ENCODE measurements at places on chromosomes 12 and 14.

- DNase-seq: no peak
These were observed 30.2 kb downstream of the DNAL1 start for GRCh38 chr14:73674986-73675385.

DNA sequence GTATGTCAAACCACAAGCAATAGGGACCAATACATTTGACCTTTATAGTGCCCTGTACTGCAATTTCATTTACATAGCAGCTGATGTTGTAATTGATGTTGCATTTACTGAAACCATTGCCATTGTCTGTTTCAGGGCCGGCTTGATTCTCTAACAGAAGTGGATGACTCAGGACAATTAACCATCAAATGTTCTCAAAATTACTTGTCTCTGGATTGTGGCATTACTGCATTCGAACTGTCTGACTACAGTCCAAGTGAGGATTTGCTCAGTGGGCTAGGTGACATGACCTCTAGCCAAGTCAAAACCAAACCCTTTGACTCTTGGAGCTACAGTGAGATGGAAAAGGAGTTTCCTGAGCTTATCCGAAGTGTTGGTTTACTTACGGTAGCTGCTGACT, 216.0 kb downstream of the AKAP6 start:
- no peak for DNase-seq

DNA sequence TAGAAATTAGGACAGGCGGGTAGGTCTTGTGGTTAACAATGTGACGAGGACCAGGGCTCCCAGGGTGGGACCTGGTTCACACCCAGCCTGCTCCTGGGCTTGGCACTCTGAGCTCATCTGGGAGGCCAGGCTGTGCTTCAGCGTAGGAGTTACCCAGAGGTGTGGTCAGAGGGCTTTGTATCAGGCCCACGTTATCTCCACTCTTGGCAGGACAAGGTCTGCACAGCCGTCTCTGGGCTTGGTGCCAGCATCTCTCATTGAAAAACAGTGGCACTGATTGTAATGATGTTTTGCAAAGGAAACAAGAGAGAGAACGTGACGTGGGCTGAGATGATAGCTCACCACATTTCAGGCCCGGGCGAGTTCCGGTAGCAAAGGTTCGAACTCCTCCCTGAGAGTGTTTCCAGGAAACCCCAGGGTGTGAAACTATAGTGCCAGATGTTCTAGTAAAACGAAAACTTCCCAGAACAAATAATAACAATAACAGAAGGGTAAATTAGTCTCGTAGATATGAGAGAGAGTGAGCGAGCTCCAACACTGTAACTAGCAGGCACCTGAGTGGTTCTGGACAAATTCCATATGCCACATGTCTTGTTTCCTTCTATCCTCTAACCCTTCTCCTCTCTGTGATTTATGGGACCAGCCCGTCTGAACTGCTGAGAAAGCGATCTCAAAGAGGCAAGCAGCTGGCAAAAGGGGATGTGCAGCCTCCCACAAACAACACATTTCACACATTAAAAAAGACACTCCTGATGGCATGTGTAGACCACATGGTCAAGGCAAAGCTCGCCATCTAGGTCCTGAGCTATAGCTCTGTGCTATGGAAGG, 227.3 kb downstream of the KTN1 start:
- DNase-seq: peak; percentile 59

DNA sequence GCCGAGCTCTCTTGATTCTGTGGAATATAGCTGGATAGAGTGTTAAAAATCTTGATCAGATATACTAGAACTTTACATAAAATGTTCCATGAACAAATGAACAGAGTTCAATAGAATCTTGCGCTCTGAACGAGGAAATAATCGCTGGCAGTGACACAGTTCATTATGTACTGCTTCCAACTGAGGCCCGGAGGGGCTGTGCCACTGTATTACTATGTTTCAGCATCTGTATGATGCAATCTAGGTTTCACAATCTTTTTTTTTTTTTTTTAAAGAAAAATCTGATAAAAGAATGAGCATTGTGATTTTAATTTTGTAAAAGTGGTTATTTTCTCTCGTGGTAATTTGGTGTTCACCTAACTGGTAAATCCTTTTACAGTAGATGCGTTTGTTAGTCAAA, 77.2 kb downstream of the FERMT2 start:
- no peak for DNase-seq

DNA sequence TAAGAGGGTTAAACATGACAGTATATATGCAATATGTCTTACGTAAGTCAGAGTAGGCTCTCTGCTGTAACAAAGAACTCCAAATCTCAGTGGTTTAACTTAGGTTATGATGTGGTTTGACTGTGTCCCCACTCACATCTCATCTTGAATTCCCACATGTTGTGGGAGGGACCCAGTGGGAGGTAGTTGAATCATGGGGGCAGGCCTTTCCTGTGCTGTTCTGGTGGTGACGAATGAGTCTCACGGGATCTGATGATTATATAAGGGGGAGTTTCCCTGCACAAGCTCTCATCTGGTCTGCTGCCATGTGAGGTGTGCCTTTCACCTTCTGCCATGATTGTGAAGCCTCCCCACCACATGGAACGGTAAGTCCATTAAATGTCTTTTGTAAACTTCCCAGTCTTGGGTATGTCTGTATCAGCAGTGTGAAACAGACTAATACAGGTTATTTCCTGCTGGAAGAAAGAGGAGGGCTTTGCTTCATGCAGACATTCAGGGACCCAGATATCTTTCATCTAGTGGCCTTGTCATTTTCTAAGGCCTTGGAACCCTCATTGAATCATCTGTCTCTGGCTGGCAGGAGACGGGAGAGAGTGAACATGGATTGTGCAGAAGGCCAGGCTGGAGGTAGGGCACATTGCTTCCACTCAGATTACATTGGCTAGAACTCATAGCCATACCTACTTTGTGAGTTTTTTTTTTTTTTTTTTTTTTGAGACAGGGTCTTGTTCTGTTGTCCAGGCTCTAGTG, 96.1 kb downstream of the CRADD start:
- no peak for DNase-seq

GRCh38 chr12:9888665-9889273, 7.5 kb downstream of the KLRF2 start:
- DNase-seq: no peak

DNA sequence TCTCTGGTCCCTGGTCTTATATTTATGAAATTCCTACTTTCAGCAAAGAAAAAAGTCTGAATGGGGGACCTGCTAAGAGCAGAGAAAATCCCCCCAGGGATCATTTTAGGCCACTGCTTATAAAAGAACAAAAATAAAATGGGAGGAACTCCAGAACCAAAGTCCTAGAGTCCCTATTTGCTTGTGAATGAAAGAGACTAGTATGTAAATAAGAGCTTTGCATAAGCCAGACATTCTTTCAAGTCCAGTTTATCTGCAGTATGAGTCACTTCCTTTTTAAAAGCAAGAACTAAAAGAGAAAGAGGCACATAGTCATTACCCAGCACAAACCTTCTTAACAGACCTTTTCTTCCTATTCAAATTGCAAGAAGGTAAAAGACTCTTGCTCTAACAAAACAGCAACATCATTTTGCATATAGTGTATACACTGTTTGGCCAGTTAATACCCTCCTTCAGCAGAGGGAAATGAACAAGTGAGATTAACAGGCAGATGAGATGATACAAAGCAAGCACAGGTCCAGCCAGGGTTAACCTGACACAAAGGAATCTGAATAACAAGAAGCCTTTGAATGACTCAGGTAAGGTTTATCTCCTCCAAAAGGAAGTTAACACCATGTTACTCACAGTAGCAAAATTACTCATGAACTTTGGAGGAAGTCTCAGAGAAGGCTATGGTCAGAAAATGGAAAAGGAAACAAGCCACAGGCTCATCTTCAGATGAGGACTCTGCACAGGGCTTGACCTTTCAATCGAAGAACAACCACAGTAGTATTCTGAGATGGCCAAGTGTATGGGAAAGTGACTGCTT, 87.3 kb downstream of the PHLDA1 start:
- DNase-seq: peak; percentile 84
